ENCODE measurements at places on chromosomes 1 and 21.

GRCh38 chr1:33740040-33740744 lies 123.7 kb upstream of the HMGB4 start:
- no peak for DNase-seq

- DNase-seq = peak; percentile 7
Measured at GRCh38 chr1:165129568-165130164, 226.8 kb downstream of the LMX1A start.

- DNase-seq = no peak
Measured at GRCh38 chr1:176206006-176206960, 803 bp downstream of the COP1 start.

DNA sequence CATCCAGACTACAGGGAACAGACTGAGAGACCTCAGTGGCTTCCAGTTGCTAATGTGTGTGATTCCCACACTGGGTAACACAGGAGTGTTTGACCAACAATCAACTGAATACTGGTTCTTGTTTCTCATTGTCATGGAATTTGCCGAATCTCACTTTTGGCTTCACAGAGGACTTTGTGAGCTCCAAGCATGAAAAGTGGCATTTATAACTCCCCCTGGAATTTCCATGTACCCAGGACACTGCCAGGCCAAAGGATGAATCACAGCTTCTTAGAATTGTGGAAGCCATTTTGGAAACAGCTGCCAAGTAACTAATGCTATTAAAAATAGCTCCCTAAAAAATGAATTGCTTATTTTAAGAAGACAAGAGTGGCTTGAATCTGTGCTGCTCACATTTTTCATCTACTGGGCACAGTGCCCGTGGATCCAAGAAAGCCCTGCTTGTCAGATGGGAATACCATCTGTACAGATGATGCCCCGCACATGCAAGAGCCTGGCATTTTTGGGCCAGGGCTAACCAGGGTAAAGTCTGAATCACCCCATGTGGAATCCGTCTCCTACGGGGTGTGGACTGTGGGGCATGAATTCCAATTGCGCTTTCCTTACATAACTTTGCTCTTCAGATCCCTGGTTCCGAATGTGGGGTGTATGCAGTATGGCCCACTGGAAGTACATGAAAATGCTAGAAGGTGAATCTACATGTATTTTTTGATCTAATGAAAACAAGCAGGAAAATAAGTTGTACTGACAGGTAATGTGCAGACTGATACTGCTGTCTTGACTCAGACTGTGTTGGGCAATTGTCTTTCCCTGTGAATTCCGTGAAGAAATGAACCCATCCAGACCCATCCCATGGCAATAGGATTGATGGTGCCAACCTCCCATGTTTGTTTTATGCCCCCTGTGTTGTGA lies 487.3 kb downstream of the SIPA1L2 start:
- DNase-seq = no peak

GRCh38 chr1:199109160-199109559 lies 470.3 kb downstream of the PTPRC start:
- no peak for DNase-seq

DNA sequence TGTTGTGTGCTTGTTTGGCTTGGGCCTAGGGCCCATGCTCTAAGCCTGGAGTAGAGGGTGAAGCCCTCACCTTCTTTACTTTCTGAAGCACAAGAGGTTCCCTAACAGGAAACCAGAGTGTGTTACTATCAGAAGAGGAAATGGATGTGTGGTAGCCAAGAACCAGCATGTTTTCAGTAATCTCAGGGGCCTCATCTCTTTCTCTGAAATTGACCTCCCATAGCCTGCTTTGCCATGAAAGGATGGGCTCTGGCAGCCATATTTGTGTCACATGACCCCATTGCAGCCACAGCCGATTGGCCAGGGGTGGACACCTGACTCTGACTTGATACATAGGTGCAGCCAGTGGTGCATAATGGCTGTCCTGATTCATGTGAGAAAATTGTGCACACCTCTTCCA lies 18.6 kb downstream of the A3GALT2 start:
- no peak for DNase-seq

DNA sequence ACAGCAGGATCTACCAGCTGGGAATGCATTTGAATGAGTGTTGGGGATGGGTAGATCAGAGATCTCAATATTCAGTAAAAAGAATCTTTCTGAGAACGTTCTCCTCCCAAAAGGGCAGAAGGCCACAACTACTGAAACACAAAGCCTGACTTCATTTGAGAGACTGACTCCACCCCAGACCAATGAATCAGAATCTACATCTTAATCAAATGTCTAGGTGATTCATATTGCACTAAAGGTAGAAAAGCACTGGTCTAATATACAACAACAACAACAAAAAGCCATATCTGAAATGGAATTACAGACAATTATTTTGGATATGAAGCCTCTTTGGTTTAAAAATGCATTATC lies 123.9 kb downstream of the SMYD3 start:
- no peak for DNase-seq

DNA sequence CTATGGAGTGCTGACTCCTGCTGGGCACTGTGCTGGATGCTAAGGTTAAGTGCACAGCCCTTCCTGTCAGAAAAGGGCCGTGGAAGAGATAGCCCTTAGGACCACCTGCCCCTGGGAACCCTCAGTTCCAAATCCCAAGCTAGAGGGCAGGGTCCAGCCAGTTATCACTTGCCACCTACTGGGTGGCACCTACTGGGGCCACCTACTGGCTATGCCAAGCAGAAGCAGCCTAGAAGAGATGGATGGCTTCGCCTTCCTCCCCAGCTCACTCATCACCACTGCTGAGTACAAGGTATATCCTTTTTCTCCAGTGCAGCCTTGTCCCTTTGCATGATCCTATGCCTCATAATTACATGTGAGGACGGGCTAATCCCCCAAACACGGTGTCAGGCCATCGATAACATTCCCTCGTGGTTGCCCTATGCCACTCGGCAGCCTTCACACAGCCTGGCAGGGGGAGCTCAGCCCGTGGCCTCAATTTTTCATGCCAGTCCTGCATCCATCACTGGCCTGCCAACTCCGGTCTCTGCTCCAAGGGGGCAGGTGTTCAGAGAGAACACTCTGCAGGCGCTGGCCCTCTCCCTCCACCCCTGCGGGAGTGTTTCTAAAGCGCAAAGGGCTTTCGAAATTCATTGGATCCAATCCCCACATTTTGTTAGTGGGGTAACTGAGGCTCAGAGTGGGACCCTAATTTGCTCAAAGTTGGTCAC lies 49.0 kb downstream of the SYT2 start:
- no peak for DNase-seq

GRCh38 chr1:233427907-233428306 lies 100.4 kb downstream of the MAP3K21 start:
- DNase-seq = no peak

- DNase-seq = no peak
Measured at GRCh38 chr21:16592381-16592780, 862.6 kb downstream of the USP25 start.

GRCh38 chr1:215958841-215959240 lies 391.7 kb downstream of the KCTD3 start:
- no peak for DNase-seq

DNA sequence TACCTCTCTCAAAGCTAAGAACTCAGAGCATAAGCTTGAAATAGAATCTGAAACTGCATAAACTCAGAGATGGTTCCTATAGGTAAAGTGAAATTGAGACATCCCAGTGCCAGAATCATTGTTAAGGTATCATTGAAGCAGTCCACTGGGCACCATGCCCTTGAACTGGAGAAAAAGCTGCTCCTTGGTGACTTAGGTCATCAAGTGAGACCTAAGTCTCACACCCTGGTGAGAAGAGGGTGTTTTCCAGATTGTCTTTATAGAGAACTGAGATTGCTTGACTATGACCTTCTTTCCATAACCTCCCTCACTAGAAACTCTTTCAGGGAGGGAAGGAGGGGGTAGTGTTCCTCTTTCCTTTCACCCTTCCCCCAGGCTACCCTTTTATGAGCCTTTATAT lies 9.4 kb upstream of the ATP6V1G3 start:
- DNase-seq = no peak

DNA sequence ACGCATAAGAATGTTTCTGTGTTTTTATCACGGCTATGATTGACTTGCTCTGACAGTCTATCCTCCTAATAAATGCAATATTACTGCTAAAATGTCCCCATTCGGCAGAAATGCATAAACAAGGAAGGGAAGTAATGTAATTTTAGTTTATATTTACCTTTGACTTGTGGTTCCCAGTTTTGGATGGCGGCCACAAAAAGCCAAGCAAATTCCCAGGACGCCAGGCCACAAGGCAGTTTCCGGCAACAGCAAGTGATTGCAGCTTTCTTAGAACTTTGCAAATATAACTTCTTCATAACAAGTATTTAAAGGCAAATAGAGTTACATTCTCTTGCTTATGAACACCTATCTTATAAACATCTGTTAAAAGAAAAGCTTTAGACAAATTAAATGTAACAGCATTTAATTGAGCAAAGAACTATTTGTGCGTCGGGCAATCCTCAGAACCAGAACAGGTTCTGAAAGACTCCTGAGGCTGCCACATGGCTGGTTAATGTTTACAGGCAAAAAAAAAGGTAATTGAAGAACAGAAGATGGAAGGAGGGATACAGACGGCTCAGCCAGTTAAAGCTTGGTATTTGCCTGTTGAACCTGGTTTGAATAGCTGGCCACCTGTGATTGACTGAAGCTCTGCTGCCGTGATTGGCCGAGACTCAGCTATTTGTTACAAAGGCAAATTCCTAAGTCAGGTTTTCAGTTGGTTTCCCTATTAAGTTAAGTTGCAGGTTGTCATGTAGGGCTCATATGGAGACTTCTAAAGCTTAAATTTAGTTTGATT lies 80.8 kb downstream of the C21orf91 start:
- DNase-seq = no peak

DNA sequence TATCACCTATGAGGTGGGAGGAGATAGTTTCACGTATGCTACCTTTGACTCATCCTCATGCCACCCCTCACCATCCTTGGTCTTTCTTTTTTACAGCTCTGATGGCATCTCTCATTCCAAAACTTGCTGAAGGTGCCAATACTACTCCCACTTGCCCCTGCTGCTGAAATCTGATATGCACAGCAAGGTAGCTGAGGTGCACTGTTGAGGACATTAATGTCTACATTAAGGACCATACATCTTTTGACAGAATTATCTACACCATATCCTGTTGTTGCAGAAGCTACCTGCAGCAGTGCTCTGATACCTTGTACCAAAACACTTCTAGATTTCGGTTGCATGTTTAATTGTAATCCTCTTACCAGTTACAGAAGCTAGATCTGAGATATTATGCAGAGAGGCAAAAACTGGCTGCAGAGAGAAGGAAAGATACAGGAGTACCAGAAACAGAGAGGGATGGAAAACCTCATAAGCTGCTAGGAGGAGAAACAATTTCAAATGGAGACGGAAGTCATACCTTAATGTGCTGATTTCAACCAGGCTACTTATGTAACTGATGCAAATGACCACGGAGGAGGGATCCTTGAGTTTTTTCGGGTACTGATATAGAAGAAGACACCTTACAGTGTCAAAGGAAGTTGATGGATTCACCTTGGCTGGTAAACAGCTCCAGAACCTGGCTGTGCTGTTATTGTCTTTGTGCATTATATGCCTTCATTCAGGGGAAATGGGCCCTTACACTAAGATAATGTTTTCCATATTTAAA lies 19.3 kb upstream of the PTPRC start:
- no peak for DNase-seq

GRCh38 chr1:40787737-40788560 lies 4.4 kb downstream of the KCNQ4 start:
- DNase-seq = no peak

GRCh38 chr1:161869291-161869690 lies 103.2 kb downstream of the ATF6 start:
- DNase-seq = no peak

- no peak for DNase-seq
Measured at GRCh38 chr1:41870076-41870562, 48.6 kb downstream of the HIVEP3 start.

DNA sequence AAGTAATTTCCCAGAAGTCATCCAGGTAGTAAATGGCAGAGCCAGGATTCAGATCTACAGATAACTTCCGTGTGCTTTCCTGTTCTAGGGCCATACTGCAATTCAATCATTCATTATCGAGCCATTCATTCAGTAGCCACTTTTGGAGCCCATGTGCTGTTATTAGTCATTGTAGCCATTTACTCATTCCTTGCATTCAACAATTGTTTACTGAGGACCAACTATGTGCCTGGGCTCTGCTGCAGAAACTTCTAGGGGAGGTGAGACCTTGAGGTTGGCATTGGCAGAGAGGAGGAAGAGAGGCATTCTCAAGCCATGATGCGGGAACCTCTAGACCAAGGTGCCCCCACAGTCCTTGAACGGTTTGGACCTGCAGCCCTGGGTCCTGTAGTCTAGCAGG lies 27.9 kb downstream of the EPHB2 start:
- DNase-seq = no peak

DNA sequence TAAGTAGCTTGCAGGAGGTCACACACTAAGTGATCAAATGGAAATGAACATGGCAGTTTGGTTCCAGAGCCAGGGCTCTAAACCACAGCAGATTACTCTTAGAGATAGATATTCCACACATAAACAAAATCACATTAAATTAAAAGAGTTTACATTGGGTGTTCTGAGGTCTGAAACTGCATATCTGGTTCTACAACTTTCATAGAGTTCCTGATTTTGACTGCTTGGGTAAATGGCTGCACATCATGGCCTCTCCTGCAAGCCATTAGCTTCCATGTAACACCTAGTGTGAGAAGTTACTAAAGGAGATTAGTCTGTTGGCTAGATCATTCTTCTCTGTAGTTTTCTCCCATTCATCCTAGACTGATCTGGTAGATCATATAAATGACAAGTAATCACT lies 12.8 kb upstream of the XCL2 start:
- no peak for DNase-seq

DNA sequence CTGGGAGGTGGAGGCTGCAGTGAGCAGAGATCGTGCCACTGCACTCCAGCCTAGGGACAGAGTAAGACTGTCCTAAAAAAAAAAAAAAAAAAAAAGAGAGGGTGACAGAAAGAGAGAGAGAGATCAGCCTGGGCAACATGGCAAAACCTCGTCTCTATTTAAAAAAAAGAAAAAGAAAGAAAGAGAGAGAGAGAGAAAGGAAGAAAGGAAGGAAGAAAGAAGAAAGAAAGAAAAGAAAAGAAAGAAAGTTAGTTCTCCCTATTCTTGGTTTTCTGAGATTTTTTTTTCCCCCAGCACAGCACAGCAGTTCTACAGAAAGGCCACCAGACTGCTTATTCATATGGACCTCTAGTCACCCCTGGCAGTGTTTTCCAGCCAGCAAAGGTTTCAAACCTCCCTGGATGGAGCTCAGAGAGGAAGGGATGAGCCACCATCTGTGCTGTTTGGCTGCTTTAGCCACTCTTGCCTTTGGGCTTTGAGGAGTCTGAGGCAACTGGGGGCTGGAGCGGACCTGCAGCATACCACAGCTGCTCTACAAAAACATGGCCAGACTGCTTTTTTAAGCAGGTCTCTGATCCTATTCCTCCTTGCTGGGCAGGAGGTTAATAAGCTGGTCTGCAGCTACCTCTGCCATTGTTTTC lies 10.6 kb downstream of the S100A6 start:
- no peak for DNase-seq
